ENCODE measurements at places on chromosomes 11 and 22. TPM values are rescaled to one million over a fixed set of nuclear protein-coding genes. Genes with fewer than 3 reads are reported as not detected.

Gene KRTAP5-9
- not detected for polyA plus RNA-seq

DNA sequence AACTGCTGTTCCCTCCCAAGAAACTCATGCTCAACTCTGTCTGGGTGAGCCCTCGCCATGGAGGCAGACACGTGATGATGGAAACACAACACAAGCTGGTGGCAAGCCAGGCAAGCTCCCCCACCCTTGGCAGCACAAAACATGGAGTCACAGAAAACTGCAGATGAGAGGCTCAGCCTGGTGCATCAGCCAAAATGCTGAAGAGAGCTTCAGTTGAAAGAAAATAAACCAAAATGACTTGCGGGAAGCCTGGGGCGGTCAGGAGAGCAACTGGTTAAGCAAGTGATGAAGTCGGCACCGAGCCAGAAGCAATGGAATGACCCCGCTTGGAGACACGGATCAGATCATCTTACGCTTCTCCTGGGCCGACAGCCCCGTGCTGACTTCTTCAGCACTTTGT, 68.3 kb downstream of the C11orf58 start:
- no peak for DNase-seq

- DNase-seq, result peak; percentile 75
Observed at GRCh38 chr11:69801513-69802335, 17.5 kb downstream of the FGF3 start.

Gene PLEKHB1
- 9.7 TPM for polyA plus RNA-seq

Gene DBX1
- polyA plus RNA-seq, result not detected

- DNase-seq, result peak; percentile 73
Observed at GRCh38 chr22:37804352-37804880, 3.3 kb upstream of the GCAT start.

DNA sequence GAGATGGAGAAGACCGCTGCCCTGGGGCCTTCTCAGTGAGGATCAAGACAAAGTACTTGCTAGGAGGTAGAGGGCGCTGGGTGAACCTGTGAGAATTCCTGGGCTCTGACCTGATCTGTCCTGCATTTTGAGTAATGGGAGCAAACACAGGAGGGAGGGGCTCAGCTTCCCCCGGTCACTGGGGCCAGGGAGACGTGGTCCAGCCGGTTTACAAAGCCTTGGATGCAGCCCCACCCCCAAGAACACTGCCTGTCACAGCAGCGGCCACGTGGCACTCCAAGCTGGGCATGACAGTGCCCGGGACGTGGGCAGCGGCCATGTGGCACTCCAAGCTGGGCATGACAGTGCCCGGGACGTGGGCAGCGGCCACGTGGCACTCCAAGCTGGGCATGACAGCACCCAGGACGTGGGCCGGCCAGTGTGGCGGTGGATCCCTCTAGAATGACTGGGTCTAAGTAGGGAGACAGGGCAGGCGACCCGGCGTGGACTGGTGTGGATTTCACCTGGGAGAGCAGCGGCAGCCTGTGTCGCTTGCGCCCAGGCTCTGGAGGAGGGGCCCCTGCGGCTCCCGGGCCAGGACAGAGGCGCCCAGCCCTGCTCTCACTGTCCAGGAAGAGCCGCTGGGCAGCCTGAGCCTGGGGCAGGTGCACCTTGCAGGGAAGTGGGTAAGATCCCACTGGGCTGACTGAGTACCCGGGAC, 2.5 kb upstream of the TTLL8 start:
- DNase-seq, result no peak

- DNase-seq, result no peak
Observed at GRCh38 chr11:112520354-112520753, 259.7 kb upstream of the PLET1 start.

- DNase-seq, result no peak
Observed at GRCh38 chr11:64998690-64999431, 2.1 kb upstream of the BATF2 start.

Gene UCP3
- 1.2 TPM for polyA plus RNA-seq

- DNase-seq, result no peak
Observed at GRCh38 chr22:23899042-23899745, 5.0 kb downstream of the MIF start.

- no peak for DNase-seq
Observed at GRCh38 chr11:130211144-130211543, 51.6 kb downstream of the ST14 start.

Gene PKDREJ
- polyA plus RNA-seq, result not detected

Gene KRTAP5-11
- not detected for polyA plus RNA-seq

DNA sequence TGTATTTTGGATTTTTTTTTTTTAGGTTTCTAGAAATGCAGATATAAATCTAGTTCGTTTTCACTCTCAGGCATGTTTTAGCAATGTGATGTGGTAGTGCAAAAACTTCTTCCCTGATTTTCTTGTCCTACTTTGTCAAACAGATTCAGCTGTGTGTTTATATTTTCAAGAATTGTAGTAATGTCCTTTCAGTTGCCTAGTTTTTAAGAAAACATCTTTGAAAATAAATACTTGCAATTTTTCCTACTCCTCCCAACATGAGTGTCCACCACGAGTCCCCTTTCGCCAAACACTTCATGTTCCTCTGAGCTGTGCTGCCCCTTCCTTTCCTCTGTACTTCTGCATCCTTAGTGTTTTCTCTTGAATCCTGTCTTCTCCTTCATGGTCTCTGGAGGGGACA, 686.9 kb downstream of the NTM start:
- no peak for DNase-seq

- DNase-seq, result no peak
Observed at GRCh38 chr11:45844822-45845578, 2.3 kb upstream of the CRY2 start.

DNA sequence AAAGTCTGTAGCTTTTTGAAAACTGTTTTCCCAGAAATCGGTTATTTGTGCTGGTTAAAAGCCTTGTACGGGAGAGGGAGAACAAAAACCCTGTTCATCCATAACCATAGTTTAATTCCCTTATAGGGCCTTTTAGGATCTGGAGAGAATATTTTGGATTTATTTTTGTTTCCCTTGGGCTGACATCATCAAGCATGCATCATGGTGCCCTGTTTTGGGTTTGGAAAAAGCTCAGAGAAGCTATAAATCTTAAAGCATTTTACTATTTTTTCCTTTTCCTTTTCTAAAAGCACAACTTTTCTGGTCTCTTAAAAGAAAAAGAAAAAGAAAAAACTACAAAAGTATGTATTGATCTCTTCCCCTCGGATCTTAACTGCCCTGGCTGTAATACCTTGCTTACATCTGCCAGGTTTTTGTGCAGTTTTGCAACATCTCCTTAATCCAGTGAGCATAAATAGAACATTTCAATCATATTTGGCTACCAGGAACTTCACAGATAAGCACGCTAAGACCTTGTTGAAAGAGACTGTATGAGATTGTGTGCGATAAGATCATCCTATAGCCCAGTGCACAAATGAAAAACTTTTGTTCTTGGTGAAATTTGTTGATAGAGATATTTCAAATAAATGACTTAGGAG, 88.0 kb downstream of the ZBTB16 start:
- DNase-seq, result no peak

- no peak for DNase-seq
Observed at GRCh38 chr11:47854667-47855066, 6.5 kb upstream of the NUP160 start.

Gene FGF3
- polyA plus RNA-seq, result not detected

Data from SK-N-SH (cell line).